ENCODE measurements at places on chromosomes 6 and 20.

- no peak for DNase-seq
Measured at GRCh38 chr6:98885330-98885729, 51.0 kb downstream of the POU3F2 start.

DNA sequence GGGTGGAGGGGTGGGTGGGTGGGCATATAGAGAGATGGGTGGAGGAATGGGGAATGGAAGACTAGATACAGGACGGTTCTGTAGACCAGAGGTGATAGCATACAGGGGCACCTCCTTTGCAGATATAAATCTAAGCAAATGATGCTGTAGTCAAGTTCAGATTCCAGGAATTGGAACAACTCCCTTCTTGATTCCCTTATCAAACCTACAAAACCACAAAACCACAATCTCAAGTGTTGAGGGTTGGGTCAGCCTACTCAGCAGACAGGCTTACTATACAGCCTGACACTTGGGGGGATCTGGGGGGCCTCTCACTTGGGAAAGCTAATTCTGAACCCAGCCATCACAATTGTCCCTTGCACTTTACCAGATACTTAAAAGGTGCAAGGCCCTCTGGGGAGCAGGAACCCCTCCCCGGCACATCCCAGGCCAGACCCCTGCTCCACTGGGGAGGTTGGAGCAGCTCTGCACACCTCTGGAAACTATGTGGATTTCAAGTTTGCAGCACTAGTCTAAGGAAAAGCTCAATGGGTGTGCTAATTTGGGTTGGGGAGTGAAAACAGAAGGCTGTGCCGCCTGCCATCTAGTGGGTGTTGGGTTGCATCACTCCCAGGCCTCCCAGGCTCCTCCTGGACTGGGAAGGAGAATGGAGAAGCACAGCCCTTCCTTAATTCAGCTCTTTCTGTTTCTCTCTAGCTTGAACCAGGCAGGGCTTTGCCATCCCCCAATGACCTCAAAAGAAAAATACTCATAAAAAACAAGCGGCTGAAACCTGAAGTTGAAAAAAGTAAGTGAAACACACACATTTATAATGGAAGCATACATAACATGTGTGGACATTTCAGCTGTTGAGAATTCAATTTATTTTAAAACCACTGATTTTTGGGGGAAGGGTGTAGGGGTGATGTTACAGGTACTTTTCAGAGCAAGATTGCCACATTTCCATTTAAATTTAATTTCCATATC lies 121.2 kb upstream of the LAMP5 start:
- DNase-seq, result no peak

DNA sequence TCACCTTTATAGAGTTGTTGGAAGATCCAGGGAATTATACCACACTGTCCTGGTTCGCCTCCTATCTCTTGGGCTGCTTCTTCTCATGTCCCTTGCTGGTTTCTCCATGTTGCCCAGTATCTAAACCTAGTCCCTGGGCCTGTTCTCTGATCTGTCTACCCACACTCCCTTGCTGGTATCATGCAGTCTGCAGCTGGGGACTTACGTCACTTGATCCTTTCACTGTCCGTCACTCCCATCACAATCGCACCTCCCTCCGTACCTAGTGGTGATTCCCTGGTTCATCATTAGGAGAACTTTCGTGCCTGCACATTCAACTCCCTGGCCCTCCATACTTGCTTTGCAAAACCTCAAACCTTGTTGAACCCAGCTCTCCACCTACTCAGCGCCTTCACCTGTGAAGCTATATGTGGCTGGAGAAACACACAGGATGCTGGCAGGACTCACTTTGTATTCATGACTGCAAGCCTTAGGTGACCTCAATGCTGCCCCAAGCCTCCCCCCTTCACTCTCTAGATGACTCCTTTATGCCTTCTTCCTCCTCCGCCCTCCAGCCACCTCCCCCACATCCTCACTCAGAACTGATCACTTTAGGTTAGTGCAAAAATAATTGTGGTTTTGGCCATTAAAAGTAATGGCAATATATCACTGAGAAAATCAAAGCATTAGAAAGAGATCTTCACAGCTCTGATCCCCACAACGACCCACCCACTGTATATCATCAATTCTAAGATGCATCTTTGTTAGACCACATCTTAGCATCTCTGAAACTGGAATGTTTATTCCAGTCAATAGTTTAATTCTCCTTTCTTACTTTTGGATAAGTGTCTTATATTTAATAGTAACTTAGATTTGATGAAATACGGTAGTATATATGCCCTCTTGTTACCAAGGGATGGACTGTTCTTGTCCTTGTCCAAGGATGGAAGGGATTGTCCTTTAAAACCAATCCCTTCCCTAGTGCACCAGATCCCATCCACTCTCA lies 26.4 kb downstream of the GDAP1L1 start:
- DNase-seq, result no peak

DNA sequence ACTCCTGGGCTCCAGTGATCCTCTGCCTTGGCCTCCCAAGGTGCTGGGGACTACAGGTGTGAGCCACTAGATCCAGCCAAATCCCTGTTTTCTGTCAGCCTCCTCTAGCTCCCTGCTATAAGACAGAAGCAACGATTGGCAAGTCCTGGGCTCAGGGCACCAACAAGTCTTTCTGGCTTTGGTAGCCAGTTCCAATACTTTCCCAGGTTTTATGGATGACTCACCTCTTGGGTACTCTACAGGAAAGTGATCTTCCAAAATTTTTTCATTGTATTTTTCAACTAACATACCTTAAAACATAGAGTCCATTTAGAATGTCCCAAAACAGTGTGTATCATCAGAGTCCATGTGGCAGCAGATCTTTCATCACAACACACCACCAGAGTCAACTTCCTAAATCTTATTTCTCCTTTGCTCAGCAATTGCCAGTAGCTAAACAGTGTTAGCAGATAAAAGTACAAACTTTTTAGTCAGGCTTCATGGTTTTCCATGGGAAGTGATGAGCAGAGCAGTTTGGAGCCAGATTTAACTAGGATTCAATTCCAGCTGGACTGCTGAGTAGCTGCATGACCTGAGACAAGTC lies 13.3 kb downstream of the GABBR1 start:
- DNase-seq, result no peak
